Activated CD4-positive, alpha-beta T cell treated with anti-CD3 and anti-CD28 coated beads, Interleukin-2, amount 10 ng/mL, durations not matched to agents 24 days and 14 days (primary cell): ENCODE measurements at places on chromosomes 4 and X.

DNA sequence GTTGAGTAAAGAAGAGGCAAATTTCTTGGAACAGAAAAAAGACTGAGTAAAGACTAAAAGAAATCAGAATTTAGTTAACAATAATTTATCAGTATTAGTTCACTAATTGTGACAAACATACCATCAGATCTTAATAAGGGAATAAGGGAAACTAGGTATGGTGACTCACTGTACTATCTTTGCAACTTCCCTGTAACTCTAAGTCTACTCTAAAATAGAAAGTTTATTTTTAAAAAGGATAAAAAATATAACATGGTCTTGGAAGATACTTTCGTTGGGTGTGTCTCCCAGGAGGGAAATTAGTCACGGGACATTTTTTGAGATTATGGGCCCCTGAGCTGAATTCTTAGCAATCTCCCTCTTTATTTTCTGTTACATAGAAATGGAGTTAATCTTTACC lies 97.3 kb downstream of the EMCN start:
- no peak overlapping the region for H3K27ac ChIP-seq
- no peak for DNase-seq
- H3K27me3 ChIP-seq: no peaks in the 10 kb centered on the region
- no peak overlapping the region for H3K4me3 ChIP-seq
- H3K36me3 ChIP-seq: no peaks in the 10 kb centered on the region
- H3K4me1 ChIP-seq: no peaks in the 10 kb centered on the region

- peaks cover 39% of the 10 kb centered on the region for H3K36me3 ChIP-seq
- no peaks in the 10 kb centered on the region for H3K27me3 ChIP-seq
- H3K4me1 ChIP-seq: peaks cover 23% of the 10 kb centered on the region
- peak overlapping the region; percentile 74 for H3K27ac ChIP-seq
- DNase-seq: peak; percentile 79
Measured at GRCh38 chr4:165301833-165302232, 25.6 kb upstream of the MSMO1 start.

DNA sequence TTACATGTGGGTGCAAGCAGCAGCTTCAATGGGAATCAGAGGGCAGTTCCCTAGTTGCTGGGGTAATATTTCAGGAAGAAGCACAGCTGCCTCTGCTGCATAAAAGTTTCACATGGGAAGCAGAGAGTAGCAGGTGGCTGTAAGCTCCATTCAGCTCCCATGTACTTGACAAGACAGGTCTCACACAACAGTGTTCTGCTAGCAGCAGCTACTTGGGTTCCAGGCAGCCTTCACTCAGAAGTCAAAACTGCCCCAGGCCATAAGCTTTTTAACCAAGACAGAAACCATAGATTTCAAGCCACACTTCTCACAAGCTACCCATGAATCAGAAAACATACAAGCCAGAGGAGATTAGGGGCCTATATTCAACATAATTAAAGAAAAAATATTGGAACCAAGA lies 41.4 kb upstream of the SPIN2A start:
- H3K36me3 ChIP-seq: no peaks in the 10 kb centered on the region
- no peaks in the 10 kb centered on the region for H3K4me1 ChIP-seq
- no peak for DNase-seq
- no peak overlapping the region for H3K27ac ChIP-seq
- H3K27me3 ChIP-seq: no peaks in the 10 kb centered on the region

GRCh38 chr4:145566086-145566708 lies 53.0 kb upstream of the MMAA start:
- H3K4me3 ChIP-seq: no peak overlapping the region
- DNase-seq: no peak
- no peaks in the 10 kb centered on the region for H3K4me1 ChIP-seq

DNA sequence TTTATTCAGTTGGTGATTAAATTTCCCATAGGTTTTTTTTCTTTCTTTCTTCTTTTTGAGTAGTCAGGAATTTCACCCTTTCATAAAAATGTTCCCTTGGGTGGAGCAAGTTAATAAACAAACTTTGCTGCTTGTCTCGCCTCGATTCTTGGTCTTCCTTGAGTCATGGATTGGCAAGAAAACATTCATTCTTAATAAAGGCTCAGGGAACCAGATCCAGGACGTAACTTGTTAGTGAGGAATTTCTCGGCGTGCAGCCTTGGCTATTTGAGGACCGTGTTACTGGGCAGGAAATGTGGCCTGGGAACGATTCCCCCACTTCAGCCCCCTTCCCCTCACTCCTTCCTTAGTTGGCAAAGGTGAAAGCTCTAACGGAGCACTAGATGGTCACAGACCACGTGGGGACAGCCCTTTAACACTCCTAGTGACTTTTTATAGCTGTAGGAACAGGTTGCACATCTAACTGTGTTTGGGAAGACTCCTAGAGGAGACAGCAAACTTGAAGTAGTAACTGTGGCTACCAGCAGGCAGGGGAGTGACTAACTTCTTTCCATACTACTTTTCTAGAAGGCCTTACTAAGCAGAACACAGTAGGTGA lies 106.8 kb downstream of the UCHL1 start:
- H3K4me1 ChIP-seq: no peaks in the 10 kb centered on the region
- no peak for DNase-seq
- peaks cover 41% of the 10 kb centered on the region for H3K27me3 ChIP-seq
- H3K4me3 ChIP-seq: no peak overlapping the region

DNA sequence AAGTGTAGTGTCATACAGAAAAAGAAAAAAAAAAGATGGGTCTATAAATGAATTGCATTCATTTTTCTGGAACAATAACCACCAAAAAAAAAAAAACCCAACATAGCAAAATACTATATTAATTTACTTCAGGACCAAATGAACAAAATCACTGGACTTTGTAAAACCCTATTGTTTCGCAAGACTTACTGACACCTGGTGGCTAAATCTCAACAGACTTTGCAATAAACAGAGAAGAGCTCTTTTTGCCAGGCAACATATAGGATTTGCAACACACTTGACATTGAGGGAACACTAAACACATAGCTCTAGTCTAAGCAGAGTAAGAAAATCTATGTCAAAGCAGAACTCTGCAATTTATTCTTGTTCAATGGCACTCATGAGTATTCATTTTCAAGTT lies 990.2 kb downstream of the STPG2 start:
- H3K4me1 ChIP-seq: no peaks in the 10 kb centered on the region
- H3K36me3 ChIP-seq: no peaks in the 10 kb centered on the region
- no peak for DNase-seq
- no peak overlapping the region for H3K27ac ChIP-seq

- H3K36me3 ChIP-seq: peaks cover 1% of the 10 kb centered on the region
- H3K4me1 ChIP-seq: peaks cover 10% of the 10 kb centered on the region
- peak; percentile 57 for DNase-seq
- peaks cover 76% of the 10 kb centered on the region for H3K27me3 ChIP-seq
- H3K4me3 ChIP-seq: peak overlapping the region; percentile 93
Measured at GRCh38 chr4:141132709-141133145, 542 bp downstream of the RNF150 start.

- H3K4me1 ChIP-seq: no peaks in the 10 kb centered on the region
- H3K27ac ChIP-seq: no peak overlapping the region
- no peak overlapping the region for H3K4me3 ChIP-seq
- DNase-seq: no peak
- H3K36me3 ChIP-seq: no peaks in the 10 kb centered on the region
Measured at GRCh38 chr4:183436417-183436816, 8.0 kb upstream of the CDKN2AIP start.

GRCh38 chr4:175413561-175413960 lies 398.5 kb downstream of the GPM6A start:
- no peak overlapping the region for H3K27ac ChIP-seq
- no peak for DNase-seq

DNA sequence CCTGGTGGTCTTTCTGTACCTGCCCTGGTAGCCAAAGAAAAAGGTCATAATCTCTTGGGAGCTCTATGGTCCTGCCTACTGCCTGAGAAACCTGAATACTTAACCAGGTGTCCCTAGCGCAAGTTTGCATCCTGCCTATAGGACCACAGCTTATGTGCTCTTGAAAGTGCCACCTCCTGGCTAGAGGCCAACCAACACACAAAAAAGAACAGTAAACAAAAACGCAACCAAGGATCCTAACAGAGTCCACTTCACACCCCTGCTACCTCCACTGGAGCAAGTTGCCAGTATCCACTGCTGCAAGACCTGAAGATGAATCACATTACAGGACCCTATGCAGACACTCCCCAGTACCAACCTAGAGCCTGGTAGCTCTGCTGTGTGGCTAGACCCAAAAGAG lies 103.2 kb upstream of the PABPC5 start:
- H3K36me3 ChIP-seq: no peaks in the 10 kb centered on the region
- no peak for DNase-seq
- no peak overlapping the region for H3K4me3 ChIP-seq
- no peaks in the 10 kb centered on the region for H3K4me1 ChIP-seq

DNA sequence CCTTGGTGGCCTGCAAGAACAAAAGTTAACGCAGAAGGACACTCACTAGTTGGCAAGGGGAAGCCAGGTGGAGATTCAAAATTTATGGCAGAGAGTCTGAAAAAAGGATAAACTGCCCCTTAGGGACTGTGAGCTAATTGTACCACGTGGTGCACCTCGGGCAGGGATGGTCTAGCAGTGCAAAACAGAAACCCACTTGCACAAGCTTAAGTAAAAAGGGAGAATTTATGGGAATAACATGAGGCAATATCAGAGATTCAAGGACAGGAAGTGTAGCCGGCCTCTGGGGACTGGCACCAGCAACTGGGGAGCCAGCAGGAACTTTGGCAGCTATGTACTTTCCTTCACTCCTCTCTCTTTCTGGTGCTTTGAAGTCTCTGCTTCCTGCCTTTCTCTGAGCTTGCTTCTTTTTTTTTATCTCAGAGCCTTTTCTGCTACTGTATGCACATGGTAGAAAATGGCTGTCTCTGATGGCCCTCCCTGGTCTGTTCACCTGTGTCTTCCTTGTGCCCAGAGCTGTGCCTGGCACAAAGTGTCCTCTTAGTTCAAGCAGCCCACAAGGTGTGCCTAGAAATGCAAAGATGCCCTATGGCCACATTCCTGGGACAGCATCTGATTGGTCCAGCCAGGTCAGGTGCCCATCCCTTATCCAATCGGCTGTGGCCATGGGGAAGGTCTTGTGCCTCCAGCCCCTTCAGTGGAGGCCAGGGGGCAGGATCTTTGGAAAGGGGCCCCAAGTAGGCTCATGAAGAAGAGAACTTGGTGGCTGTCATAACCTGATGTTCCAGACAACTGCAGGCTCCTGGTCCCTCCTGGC lies 114.8 kb upstream of the ATP6AP2 start:
- no peak overlapping the region for H3K4me3 ChIP-seq
- H3K27me3 ChIP-seq: peaks cover 5% of the 10 kb centered on the region
- DNase-seq: no peak
- H3K4me1 ChIP-seq: peaks cover 21% of the 10 kb centered on the region
- H3K36me3 ChIP-seq: no peaks in the 10 kb centered on the region

- no peak overlapping the region for H3K4me3 ChIP-seq
- no peak overlapping the region for H3K27ac ChIP-seq
- H3K36me3 ChIP-seq: no peaks in the 10 kb centered on the region
- H3K27me3 ChIP-seq: no peaks in the 10 kb centered on the region
Measured at GRCh38 chr4:58136604-58137003, 1026.4 kb upstream of the IGFBP7 start.

- no peak overlapping the region for H3K27ac ChIP-seq
- DNase-seq: no peak
- no peak overlapping the region for H3K4me3 ChIP-seq
- no peaks in the 10 kb centered on the region for H3K27me3 ChIP-seq
- no peaks in the 10 kb centered on the region for H3K36me3 ChIP-seq
Measured at GRCh38 chr4:125393825-125394224, 79.1 kb downstream of the FAT4 start.

DNA sequence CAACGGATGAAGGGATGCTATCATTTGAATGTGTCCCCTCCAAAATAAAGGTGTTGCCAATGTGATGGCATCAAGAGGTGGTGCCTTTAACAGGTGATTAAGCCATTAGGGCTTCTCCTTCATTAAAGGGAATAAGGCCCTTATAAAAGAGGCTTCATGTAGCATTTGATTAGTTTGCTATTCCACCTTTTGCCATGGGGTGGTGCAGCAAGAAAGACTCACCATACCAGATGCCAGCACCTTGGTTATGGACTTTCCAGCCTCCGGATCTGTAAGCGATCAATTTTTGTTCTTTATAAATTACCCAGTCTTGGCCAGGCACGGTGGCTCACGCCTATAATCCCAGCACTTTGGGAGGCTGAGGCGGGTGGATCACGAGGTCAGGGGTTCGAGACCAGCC lies 7.9 kb upstream of the SLC25A43 start:
- peak; percentile 63 for DNase-seq
- no peak overlapping the region for H3K27ac ChIP-seq
- no peak overlapping the region for H3K4me3 ChIP-seq
- H3K4me1 ChIP-seq: no peaks in the 10 kb centered on the region

GRCh38 chrX:74343343-74344279 lies 39.6 kb downstream of the ZCCHC13 start:
- peaks cover 6% of the 10 kb centered on the region for H3K4me1 ChIP-seq
- no peak overlapping the region for H3K4me3 ChIP-seq
- H3K27ac ChIP-seq: no peak overlapping the region
- DNase-seq: peak; percentile 83
- H3K36me3 ChIP-seq: no peaks in the 10 kb centered on the region

DNA sequence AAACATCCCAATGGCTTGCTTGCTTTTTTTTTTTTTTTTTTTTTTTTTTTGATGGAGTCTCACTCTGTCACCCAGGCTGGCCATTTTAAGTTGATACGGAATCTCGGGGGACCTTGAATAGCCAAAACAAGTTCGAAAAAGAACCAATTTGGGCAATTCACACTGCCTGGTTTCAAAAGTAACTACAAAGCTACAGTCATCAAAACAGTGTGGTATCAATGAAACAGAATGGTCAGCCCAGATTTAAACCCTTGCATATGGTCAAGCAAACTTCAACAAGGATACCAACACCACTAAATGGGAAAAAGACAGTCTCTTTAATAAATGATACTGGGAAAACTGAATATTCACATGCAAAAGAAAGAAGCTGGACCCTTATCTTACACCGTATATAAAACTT lies 41.8 kb downstream of the BRCC3 start:
- H3K4me3 ChIP-seq: no peak overlapping the region
- DNase-seq: no peak
- no peaks in the 10 kb centered on the region for H3K27me3 ChIP-seq
- peaks cover 45% of the 10 kb centered on the region for H3K36me3 ChIP-seq
- H3K27ac ChIP-seq: no peak overlapping the region
- peaks cover 6% of the 10 kb centered on the region for H3K4me1 ChIP-seq

DNA sequence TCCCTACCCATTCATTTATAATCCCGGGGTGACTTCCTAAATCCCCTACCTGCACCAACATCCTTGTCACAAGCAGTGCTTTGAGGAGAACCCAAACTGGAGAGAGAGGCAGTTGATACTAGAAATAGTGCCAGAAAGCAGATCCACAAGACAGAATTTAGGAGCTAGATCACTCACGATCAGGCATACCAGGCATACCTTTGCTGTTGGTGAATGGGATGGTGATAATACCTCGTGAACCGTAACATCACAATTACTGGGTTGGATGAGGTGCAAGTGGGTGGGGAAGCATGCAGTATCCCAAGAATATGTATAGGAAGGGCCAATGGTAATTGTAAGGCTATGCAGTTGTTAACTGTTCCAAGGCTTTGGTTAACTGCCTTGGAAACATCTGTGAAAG lies 129.3 kb downstream of the TMA16 start:
- H3K4me3 ChIP-seq: no peak overlapping the region
- no peaks in the 10 kb centered on the region for H3K27me3 ChIP-seq
- no peak for DNase-seq

GRCh38 chrX:42696536-42697124 lies 81.3 kb downstream of the PPP1R2C start:
- DNase-seq: no peak
- no peak overlapping the region for H3K4me3 ChIP-seq
- H3K27me3 ChIP-seq: no peaks in the 10 kb centered on the region
- no peaks in the 10 kb centered on the region for H3K4me1 ChIP-seq
